ENCODE measurements at places on chromosomes 11 and 22. TPM values are rescaled to one million over a fixed set of nuclear protein-coding genes. Genes with fewer than 3 reads are reported as not detected.
A peak's percentile ranks its signal among the peaks of the same experiment; 100 is the strongest.

GRCh38 chr11:47560426-47560825 is 5.0 kb upstream of the PTPMT1 start:
- no peak for DNase-seq

- no peak for DNase-seq
Observed at GRCh38 chr11:120400564-120401364, 64.6 kb downstream of the ARHGEF12 start.

DNA sequence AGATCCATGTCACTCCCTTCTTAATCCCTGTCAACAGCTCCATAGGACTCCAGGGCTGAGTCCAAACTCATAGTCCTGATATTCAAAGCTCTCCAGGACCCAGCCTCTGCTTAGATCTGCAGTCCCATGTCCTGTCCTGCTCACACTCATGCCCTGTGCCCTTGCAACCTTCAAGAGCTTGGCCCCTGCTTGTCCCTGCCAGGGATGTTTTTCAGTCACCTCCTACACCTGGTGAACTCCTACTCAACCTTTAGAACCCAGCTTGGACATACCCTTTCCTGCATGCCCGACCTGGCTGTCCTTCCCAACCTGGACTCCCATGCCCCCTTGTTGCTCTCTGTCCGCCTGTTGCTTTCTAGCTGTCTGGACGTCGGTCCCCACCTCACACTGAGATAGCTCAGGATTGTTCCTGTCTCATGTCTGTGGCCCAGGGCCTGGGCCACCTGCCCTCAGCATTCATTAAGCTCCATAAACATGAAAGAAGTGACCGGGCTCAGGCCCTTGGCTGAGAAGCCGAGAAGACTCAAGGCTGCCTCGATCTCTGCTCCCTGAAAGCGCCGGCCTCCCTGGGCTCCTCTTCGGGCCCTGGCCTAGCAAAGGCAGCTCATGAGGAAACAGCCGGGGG is 48.8 kb upstream of the RTL6 start:
- DNase-seq, result no peak

GRCh38 chr11:8082391-8083087 is 1.5 kb downstream of the TUB start:
- no peak for DNase-seq

DNA sequence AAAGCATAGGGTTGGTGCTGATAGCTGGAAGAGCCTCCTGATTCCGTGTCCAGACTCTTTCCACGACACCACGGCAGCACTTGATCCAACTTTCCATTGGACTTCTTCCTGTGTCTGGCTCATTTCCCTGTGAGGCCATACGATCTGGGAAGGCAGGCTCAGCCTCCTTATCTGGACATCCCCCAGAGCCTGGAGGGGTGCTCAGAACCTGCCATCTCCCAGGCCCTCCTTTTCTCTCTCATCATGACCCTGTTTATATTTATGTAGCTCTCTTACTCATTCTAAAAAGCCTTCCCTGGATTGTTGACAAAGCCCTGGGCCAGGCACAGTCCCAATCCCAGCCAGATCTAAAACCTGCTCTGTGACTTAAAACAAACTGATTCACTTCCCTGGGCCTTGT is 7.8 kb upstream of the BCL9L start:
- DNase-seq, result no peak

GRCh38 chr11:67113231-67113721 is 5.8 kb upstream of the KDM2A start:
- no peak for DNase-seq

DNA sequence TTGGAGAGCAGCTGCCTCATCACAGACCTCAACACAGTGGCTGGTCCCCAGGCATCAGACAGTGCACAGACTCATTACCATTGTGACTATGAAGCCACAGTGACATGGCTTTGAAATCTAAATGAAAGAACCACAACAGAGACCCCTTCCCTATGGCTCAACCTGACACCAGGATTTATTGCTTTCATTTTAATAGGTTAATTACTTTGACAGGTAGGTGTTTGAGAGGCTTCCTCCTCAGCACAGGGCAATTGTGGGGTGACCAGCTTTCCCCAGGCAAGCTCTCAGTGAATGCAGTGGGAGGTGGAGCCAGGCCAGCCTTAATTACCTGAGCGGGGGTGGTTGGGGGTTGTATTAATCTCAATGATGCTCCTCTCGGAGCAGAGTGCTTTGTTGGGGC is 102.3 kb downstream of the CHST1 start:
- DNase-seq, result no peak

DNA sequence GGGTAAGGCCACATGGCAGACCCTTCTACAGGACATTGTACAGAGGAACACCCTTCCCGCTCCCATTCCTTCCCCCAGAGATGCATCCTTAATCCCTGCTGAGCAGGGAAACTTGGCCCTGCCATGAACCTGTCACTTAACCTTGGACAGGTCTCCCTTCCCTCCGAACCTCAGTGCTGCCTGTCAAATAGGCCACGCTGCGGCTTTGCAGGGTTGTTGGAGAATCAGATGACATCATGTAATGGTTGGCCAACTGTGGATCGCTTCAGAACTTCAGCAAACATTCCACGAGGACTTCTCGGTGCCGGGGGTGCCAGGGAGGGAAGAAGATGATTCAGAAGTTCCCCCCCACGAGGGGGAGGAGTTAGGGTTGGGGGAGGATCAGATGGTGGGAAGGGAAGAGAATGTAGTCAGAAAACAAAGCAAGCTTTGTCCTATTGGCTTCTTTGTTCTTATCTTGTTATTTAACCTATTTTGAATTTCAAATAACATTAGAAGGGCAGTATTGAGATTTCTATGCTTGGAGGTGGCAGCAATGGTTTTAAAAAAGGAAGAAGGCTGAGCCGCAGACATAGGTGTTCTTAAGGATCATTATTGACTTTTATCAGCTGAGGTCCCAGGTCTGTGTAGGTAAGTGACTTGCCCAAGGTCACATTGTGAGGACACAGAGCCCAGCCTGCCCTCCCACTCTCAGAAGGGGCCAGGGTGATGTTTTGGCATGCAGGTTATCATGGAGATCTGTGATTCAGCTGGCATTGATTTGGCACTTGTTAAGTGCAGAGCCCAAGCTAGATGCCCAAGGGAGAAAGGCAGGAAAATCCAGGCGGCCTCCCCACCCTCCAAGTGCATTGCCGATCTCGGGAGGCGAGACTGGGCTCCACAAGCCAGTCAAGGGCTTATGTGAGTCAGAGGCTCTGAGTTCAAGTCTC is 3.1 kb downstream of the CDC42EP1 start:
- no peak for DNase-seq

- no peak for DNase-seq
Observed at GRCh38 chr11:60455531-60456042, at the start of gene MS4A1. Gene MS4A1, plus strand, starts transcription at chr11:60455847. Its CDS starts 6,528 bp downstream, at chr11:60462375.

DNA sequence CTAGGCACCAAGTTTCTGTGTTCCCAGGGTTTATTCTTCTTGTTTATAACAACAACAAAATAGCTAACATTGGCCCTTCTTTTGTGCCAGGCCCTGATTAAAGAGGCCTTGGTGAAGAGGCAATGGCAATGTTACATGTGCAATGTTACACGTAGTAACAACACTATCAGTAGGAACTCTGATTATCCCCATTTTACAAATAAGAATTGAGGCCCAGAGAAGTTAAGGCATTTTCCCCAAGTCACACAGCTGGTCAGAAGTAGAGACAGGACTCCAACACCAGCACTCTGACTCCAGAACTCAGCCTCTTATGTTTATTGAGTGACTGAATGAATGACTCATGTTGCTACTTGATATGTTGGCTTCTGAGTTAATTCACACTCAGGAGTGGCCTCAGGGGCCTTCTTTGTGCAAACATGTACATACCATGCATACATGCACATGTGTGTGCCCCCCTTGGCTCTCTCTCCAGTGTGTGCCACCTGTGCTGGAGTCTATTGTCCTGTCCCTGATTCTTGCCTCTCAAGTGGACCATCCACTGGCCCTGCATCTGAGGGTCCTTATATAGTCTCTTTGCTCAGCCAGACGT is 98.4 kb downstream of the TP53I11 start:
- DNase-seq, result no peak

- DNase-seq, result no peak
Observed at GRCh38 chr22:29050457-29050856, 11.2 kb downstream of the C22orf31 start.

DNA sequence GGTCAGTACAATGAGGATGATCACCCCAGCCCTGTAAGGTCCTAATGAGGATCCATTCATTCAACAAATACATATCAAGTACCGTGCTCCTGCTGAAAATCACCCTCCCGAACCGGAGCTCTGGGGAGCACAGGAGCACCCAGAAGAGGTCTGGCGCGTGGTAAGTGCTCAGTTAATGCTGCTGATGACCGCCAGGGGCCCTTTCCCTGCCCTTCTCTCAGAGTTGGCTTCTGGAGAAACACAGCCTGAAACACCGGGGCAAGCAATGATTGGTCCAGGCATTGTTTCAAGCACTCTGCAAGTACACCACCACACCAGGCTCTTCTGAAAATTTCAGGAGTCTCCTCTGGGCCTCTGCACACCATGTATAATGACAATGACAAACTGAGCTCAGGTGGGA is 3.8 kb upstream of the CCDC86 start:
- no peak for DNase-seq

GRCh38 chr11:133966172-133966651 is 9.4 kb upstream of the IGSF9B start:
- DNase-seq, result no peak

- no peak for DNase-seq
Observed at GRCh38 chr11:128103278-128103873, 484.0 kb downstream of the ETS1 start.

- DNase-seq, result peak; percentile 75
Observed at GRCh38 chr11:112902361-112903011, 58.7 kb upstream of the NCAM1 start.

DNA sequence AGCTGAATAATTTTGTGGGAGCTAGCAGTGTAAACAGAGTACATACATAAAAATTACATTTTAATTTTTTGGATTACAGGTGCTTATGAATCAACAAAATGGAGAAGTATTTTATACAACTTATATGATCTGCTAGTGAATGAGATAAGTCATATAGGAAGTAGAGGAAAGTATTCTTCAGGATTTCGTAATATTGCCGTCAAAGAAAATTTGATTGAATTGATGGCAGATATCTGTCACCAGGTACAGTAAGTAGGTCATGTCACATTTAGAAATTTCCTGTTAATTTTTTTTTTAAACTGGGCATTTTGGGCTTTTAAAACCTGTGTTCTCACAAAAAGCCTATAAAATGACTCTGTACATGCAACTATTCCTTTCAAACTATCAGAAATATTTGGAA is 24.0 kb downstream of the ATM start:
- no peak for DNase-seq

- no peak for DNase-seq
Observed at GRCh38 chr11:132187814-132188213, 817.4 kb downstream of the NTM start.

DNA sequence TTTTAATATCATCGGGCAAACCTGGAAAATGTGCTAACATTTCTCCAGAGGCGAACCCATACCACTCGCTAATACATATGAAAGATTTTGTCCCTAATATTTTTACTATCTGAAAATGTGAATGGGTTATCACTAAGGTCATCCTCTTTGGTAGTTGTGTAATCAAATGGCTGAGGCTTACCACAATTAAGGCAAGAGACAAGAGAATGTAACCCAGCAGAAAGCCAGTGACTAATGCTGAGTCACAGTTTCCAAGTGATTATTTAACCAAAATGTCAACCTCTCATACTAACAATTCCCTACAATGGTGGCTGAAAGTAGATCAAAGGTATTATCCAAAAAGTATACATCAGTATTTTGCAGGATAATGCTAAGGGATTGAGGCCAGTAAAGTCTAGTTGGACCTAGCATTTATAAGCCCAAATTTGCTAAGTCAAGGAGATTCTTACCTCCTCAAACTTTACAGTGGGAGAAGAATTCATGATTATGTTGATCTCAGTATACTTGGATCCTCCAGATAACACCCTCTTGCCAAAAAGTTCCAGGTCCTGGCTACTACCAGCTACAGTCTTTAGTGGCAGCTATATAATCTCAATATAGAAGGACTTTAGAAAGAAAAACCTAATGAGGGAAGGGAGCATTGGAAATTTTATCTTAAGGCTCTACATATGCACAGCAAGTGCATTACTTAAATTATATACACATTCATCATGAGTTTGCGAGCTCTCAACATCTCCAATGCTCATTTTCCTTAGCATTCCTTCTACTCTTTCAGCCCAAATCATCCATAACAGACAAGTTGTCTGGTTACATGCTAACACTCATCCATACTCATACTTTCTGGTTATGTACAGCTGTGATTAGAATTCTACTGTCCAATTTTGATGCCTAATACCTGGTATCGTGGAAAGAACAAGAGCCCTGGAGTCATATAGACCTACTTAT is 25.4 kb downstream of the SIK3 start:
- DNase-seq, result no peak

- no peak for DNase-seq
Observed at GRCh38 chr22:39429186-39429585, 27.6 kb upstream of the MGAT3 start.

DNA sequence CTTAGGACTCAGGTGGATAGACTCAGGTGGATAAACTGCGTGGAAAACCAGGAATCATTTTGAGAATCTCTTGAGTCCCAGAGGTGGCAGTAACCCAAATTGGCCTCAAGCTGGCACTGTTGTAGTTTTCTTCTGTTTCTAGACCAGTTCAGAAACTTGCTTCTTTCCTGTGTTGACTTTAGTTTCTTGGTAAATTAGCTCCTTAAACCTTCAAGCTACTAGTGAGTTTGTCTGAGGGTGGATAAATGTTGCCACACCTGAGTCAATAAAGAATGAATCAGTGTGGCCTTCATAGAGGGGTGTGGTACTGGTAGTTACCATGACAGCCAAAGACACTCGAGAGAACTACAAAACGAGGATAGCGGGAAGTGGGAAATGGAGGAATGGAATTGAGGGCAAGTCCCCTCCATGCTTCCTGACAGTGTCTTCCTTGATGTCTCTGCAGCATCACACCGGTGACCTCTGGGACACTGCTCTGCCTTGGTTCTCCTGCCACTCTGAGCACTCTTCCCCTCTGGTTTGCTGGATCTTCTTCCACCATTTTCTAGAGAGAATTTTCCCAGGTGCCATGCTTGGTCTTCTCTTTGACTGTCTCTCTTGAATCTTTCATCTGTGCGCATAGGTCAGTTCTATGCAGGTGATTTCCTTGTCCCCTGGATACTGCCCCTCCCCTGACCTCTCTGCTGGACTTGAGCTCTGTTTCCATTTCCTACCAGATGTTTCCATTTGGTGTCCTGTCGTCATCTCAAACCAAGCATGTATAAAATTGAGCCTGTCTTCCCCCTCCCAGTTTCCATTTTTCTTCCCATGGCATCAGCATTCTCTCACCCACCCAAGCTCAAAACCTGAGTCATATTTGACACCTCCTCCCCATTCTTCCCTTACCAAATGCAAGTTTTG is 7.2 kb downstream of the POLD4 start:
- DNase-seq, result no peak

VSIG2 gene
- 27.5 TPM for total RNA-seq

GLB1L2 gene
- total RNA-seq, result 1.5 TPM

RIN1 gene
- 2.9 TPM for total RNA-seq

RANGAP1 gene
- 15.0 TPM for total RNA-seq

IRF7 gene
- 9.8 TPM for total RNA-seq

IFITM10 gene
- 1.0 TPM for total RNA-seq

SCGB1A1 gene
- 9.5 TPM for total RNA-seq

UBQLN3 gene
- 0.58 TPM for total RNA-seq

SPI1 gene
- total RNA-seq, result 5.2 TPM

IGHMBP2 gene
- 9.1 TPM for total RNA-seq

C11orf16 gene
- not detected for total RNA-seq

OPCML gene
- total RNA-seq, result 2.3 TPM

KRTAP5-1 gene
- total RNA-seq, result not detected

OR5B3 gene
- total RNA-seq, result not detected

TEX54 gene
- total RNA-seq, result not detected

CHRM1 gene
- total RNA-seq, result 0.53 TPM

OR52N4 gene
- not detected for total RNA-seq

All from urinary bladder (tissue), 4 donors.